Glomerular endothelial cell (primary cell): ENCODE measurements at places on chromosomes 16 and 17.
A peak's percentile ranks its signal among the peaks of the same experiment; 100 is the strongest.

DNA sequence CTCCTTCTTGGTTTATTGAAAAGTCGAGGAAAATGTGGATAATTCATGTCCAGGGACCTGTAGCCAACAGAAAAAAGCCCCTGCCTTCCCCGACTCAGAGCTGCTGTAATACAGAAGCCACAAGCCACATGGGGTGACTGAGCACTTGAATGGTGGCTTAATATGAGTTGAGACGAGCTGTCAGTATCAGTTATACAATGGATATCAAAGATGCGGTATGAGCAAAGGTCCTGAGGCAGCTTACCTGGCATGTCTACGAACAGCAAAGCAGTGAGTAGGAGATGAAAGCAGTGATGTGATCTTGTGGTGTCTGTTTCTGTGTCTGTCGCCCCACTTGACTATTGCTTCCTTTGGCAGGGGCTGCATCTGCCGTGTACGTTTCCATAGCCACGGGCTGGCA, 12.2 kb upstream of the RMI2 start:
- no peak for DNase-seq

DNA sequence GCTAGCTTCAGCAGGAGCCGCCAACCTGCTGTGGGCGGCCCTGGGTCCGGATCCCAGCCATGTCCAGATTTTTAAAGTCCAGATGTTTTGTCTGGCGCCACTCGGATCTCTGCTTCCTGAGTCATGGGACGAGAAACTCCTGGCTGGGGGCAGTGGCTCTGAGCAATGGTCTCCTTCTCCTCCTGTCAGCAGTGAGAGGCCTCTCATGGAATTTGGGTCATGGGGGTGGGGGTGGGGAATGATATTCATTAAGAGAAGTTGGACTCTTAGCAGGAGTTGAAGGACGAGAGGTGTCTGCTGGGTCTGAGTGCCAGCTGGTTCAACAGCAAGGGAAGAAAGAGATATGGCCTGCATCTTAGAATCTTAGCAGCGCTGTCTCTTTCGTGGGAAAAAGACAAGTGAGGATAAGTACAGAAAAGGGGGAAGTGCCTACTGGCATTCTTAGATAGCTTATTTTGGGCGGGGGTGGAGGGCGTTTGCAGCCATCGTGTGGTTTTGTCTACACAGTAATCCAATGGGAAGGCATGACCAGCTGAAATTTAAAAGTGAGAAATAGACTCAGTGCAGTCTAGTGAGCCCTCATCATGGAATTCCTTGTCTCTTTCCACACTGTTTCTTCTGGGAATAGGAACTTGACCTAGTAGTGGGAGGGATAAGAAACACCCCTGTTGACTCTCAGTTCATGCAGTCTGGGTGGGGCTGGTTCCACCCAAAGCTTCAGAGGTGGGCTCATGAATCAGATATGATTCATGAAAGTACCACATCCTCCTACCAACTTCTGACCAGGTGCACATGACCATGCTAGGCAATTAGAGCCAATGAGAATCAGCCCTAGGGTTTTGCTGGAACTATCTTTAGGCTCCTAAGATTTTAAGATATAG, 80.5 kb downstream of the MYH13 start:
- DNase-seq = no peak

DNA sequence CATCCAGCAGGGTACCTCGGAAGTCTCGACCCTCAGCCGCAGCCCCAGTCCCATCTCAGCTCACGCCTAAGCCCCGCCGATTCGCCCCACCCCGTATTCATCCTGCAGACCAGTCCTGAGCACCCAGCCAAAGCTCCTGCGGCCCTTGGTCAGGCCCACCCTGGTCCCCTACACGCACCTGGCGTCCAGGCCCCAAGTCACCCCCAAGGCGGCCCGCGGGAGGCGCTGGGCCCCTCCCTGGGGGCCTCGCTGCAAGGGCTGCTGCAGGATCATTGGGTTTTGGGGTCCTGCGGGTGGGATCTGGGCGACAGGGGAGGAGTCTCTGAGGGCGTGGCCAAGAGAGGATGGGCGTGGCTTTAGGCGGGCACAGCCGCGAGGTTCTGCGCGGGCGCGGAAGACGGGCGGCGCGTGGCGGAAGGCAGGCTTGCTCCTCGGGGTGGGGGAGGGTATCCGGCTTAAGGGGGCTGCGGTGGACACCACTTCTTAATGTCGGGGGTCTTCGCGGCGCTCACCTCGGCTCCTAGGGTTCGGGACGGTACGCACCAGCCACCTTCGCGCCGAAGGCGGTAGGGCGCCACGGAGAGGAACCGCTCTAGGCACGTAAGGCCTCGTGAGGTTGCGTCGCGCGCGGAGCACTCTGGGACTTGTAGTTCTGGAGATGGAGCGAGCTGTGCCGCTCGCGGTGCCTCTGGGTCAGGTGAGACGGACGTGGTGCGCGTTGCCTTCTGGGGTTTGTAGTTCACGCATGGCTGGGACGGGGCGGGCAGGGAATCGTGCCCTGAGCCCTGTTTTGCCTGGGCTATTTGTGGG, at the start of the genes HCFC1R1 and THOC6:
Gene HCFC1R1 (minus strand): TSS at position 274 of the 810 bp plus-strand sequence. CDS start 1 bp downstream, at position 273.
Gene THOC6 (plus strand): TSS at position 367 of the 810 bp plus-strand sequence. CDS start 292 bp downstream, at position 659.
- peak; percentile 93 for DNase-seq

GRCh38 chr16:89367538-89367915, 122.8 kb downstream of the ANKRD11 start:
- DNase-seq = no peak

- peak; percentile 23 for DNase-seq
Measured at GRCh38 chr16:82061861-82062525, 26.9 kb downstream of the HSD17B2 start.

DNA sequence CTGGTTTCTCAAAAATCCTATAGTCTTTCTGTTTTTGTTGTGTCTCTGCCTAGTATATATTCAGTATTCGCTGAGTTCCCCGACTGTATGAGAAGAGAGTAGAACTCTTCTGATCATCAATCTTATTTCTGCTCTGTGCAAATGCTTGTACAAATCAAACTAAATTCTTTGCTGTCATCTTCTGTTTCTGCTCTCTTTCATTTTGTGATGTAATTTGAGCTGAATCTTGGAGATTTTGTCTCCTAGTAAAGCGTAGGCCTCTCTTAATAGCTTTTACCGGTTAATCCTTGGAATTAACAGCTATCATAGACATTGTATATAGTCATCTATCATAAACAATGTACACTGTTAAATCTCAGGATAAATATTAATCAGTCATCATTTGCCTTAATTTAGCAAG, 61.9 kb downstream of the OMG start:
- no peak for DNase-seq

DNA sequence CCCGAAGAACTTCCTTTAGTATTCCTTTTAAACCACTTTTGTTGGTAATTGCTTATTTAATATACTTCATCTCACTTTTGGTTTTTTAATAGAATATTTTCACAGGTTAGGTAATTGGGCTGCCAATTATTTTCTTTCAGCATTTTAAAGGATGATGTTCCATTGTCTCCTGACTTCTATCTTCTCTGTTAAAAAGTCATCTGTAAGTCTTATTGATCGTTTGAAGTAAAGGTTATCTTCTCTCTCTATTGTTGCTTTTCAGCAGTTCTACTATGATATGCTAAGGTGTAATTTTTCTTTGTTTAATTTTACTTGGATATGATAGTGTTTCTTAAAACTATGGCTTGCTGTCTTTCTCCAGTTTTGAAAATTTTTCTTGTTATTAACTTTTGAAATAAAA, 307.5 kb downstream of the MAP2K4 start:
- no peak for DNase-seq

- no peak for DNase-seq
Measured at GRCh38 chr17:41464173-41464572, 3.0 kb downstream of the KRT32 start.

DNA sequence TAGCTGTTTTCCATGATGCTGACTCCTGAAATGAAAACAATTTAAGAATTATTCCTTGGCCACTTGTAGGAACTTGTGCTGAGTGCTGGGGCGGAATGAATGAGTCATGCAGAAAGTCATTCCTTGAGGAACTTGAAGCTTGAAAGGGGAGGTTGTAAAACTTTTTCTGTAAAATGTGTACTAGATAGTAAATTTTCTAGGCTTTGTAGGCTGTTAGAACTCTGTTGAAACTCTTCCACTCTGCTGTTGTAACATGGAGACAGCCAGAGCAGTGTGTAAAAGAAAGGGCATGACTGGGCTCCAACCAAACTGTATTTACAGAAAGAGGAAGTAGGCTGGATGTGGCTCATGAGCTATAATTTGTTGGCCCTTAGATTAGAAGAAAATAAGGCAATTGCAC, 46.1 kb downstream of the ABCA8 start:
- DNase-seq = peak; percentile 79

DNA sequence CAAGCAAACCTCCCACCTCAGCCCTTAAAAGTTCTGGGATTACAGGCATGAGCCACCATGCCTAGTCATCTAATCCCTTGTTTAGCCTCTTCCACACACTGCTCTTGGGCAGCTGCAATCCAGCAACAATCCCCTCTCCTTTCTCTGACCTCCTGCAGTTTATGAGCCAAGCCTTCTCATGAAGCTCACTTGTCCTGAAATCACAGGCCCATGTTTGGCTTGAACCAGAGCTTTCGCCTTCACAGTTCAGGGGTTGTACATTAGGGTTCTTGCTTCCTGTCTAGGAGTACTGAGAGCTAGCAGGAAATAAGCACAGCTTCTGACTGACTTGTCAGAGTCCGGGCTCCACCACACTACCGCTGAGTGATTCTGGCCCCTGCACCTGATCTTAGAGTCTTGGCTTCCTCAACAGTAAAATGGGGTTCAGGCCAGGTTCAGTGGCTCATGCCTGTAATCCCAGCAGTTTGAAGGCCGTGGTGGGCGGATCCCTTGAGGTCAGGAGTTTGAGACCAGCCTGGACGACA, 16.3 kb downstream of the ERAL1 start:
- no peak for DNase-seq
